ENCODE measurements at places on chromosomes 1 and 21. TPM values are rescaled to one million over a fixed set of nuclear protein-coding genes. Genes with fewer than 3 reads are reported as not detected.
A peak's percentile ranks its signal among the peaks of the same experiment; 100 is the strongest.

STX12 gene
- 25.2 TPM for total RNA-seq

KCNN3 gene
- not detected for total RNA-seq

ZBTB8A gene
- not detected for total RNA-seq

HPDL gene
- total RNA-seq, result 0.32 TPM

KCNJ9 gene
- not detected for total RNA-seq

RIPK4 gene
- total RNA-seq, result 0.26 TPM

MANEAL gene
- 1.9 TPM for total RNA-seq

DNA sequence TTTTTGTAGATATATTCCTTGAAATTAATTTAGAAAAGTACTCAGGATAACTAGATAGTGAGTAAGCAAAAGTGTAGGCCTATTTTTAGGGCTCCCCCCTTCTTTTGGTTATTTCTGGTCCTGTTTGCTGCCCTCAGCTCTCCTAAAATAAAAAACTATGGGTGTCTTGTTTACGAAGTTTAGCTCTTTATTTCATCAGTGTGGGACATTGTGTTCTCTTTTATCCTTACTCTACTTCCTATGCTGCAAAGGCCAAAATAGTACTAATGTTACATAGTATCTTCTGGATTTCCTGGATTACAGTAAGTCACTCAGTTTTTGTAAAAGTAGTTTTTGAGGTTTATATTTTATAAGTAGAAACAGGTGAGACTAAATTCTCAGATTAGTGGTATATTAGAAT is 15.4 kb downstream of the CEP350 start:
- DNase-seq, result no peak
- H3K36me3 ChIP-seq, result no peaks in the 10 kb centered on the region
- peaks cover 29% of the 10 kb centered on the region for H3K4me1 ChIP-seq
- H3K27ac ChIP-seq, result no peak overlapping the region

- DNase-seq, result no peak
- H3K36me3 ChIP-seq, result no peaks in the 10 kb centered on the region
- H3K27me3 ChIP-seq, result no peaks in the 10 kb centered on the region
- no peak overlapping the region for H3K4me3 ChIP-seq
- H3K27ac ChIP-seq, result no peak overlapping the region
Observed at GRCh38 chr1:224256640-224257039, 73.3 kb downstream of the NVL start.

- H3K4me1 ChIP-seq, result no peaks in the 10 kb centered on the region
- H3K27me3 ChIP-seq, result no peaks in the 10 kb centered on the region
- no peaks in the 10 kb centered on the region for H3K36me3 ChIP-seq
- DNase-seq, result no peak
Observed at GRCh38 chr1:60870269-60870865, 212.0 kb upstream of the NFIA start.

- no peaks in the 10 kb centered on the region for H3K36me3 ChIP-seq
- H3K27me3 ChIP-seq, result no peaks in the 10 kb centered on the region
- DNase-seq, result no peak
- no peak overlapping the region for H3K4me3 ChIP-seq
- no peak overlapping the region for H3K27ac ChIP-seq
- H3K4me1 ChIP-seq, result peaks cover 17% of the 10 kb centered on the region
Observed at GRCh38 chr1:20936621-20937020, 149.5 kb upstream of the HP1BP3 start.

DNA sequence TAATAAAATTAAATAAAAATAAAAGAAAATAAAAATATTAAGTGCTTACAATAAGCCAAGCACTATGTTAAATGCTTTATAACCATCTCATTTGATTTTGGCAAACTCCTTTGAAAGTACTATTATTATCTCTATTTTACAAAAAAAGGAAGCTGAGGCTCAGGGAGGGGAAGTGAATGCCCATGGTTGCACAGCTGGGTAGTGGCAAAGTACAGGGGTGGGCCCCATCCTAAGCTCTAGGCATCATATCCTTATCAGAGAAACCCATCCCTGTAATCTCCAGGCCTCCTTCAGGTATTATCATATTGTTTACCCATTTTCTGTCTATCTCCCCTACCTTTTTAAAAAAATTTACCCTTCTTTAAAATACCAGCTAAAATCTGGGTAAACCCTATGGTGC is 2.3 kb upstream of the MED18 start:
- no peak overlapping the region for H3K27ac ChIP-seq
- DNase-seq, result no peak
- peaks cover 20% of the 10 kb centered on the region for H3K4me1 ChIP-seq
- H3K36me3 ChIP-seq, result no peaks in the 10 kb centered on the region
- H3K4me3 ChIP-seq, result no peak overlapping the region
- no peaks in the 10 kb centered on the region for H3K27me3 ChIP-seq

DNA sequence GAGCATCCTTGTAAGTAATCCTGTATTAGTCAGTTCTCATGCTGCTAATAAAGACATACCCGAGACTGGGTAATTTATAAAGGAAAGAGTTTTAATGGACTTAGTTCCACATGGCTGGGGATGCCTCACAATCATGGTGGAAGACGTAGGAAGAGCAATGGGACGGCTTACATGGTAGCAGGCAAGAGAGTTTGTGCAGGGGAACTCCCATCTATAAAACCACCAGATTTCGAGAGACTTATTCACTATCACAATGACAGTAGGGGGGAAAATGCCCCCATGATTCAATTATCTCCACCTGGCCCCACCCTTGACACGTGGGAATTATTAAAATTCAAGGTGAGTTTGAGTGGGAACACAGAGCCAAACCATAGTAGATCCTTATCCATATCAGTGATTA is 124.7 kb downstream of the HIVEP3 start:
- peaks cover 41% of the 10 kb centered on the region for H3K4me1 ChIP-seq
- H3K4me3 ChIP-seq, result no peak overlapping the region
- DNase-seq, result no peak
- H3K36me3 ChIP-seq, result no peaks in the 10 kb centered on the region

- H3K4me1 ChIP-seq, result peaks cover 11% of the 10 kb centered on the region
- H3K36me3 ChIP-seq, result no peaks in the 10 kb centered on the region
- H3K4me3 ChIP-seq, result no peak overlapping the region
- DNase-seq, result no peak
Observed at GRCh38 chr1:111269825-111270406, 20.7 kb upstream of the CHIA start.

- H3K4me1 ChIP-seq, result no peaks in the 10 kb centered on the region
- H3K36me3 ChIP-seq, result no peaks in the 10 kb centered on the region
- no peaks in the 10 kb centered on the region for H3K27me3 ChIP-seq
- DNase-seq, result no peak
- no peak overlapping the region for H3K27ac ChIP-seq
- H3K4me3 ChIP-seq, result no peak overlapping the region
Observed at GRCh38 chr1:166140251-166140650, 26.6 kb downstream of the FAM78B start.

GRCh38 chr1:168621356-168621755 is 45.0 kb downstream of the XCL1 start:
- no peak overlapping the region for H3K27ac ChIP-seq
- no peaks in the 10 kb centered on the region for H3K36me3 ChIP-seq
- H3K4me1 ChIP-seq, result peaks cover 4% of the 10 kb centered on the region
- no peak for DNase-seq

DNA sequence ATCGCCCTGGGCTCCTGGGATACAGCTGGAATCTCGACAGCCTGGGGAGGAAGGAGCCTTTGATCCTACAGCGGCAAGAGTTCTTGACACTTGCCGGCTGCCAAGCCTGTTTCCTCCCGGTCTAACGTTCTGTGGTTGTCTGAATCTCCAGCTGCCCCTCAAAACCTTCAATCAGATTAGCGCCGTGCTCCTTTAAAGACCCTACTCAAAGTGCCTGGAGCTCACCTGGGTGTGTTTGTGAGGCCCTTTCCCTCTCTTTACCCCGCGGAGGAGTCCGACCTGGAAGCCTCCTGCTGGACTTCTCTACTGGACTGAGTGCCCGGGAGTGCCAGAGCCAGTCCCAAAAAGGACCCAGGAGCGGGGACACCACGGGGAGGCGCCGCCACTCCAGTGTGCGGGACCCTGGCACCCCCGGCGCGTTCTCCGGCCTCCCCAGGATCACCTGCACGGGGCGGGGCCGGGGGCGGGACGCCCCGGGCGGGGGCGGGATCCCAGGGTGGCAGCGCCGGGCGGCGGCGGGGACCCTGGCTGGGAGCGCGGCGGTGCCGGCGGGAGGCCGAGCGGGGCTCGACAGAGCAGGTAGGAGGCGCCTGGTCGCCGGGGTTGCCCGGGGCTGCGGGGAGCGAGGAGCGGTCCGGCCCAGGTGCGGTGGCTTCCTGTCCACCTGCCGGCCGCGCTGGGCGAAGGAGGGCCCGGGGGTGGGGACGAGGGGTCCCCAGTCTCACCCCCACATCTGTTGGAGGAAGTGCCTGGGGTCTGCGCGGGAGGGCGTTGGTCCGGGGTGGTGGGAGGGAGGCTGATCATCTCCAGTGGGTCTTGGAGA is at the start of gene NCMAP:
Gene NCMAP, plus strand, starts transcription at position 497 of the 823 bp plus-strand sequence. CDS start 39,344 bp downstream, outside the sequence.
- no peak within 1 kb of the TSS for H3K27ac ChIP-seq
- peak within 1 kb of the TSS; percentile 32 for H3K4me3 ChIP-seq
- no peaks in the 10 kb centered on the region for H3K27me3 ChIP-seq
- H3K36me3 ChIP-seq, result no peaks in the 10 kb centered on the region
- peaks cover 13% of the 10 kb centered on the region for H3K4me1 ChIP-seq

DNA sequence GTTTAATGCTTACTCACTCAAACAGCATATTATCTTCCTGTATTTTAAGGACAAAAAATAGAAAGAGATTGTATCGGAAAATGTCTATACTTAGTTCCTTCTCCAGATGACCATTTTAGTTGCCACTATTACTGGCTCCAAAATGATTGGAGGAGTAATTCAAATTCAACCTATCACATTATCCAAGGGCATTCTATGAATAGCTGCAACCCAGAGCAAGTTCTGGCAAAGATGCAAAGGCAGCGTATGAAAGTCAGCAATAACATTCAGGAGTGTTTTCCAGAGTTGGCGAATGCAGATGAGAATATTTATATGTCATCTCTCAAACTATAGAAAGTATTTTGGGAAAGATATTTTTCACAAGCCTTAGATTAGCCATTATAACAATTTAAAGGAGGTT is 389.8 kb upstream of the ADGRL2 start:
- H3K36me3 ChIP-seq, result no peaks in the 10 kb centered on the region
- no peak overlapping the region for H3K4me3 ChIP-seq
- H3K4me1 ChIP-seq, result no peaks in the 10 kb centered on the region
- H3K27me3 ChIP-seq, result no peaks in the 10 kb centered on the region
- no peak for DNase-seq
- H3K27ac ChIP-seq, result no peak overlapping the region

DNA sequence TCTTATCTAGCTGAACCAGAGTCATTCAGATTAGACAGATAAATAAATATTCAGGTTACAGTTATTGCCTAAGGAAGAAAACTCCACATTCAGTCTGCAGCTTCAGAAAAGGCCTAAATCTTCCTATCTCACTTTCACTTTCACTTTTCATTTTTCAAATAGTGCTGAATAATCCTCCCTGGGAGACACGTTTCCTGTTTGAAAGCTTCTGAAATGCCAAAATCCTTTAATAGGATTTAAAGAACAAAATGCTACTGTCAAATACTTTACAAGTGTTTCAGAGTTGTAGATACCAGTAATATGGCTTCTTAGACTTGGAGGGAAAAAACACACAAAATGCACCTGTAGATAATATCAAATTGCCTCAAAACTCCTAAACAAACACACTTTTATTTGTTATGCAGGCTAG is 3.9 kb downstream of the PSMB2 start:
- H3K4me1 ChIP-seq, result peaks cover 46% of the 10 kb centered on the region
- H3K27ac ChIP-seq, result peak overlapping the region; percentile 58
- peak overlapping the region; percentile 47 for H3K4me3 ChIP-seq
- no peaks in the 10 kb centered on the region for H3K27me3 ChIP-seq
- peaks cover 23% of the 10 kb centered on the region for H3K36me3 ChIP-seq
